ENCODE measurements at places on chromosomes 12 and 14. TPM values are rescaled to one million over a fixed set of nuclear protein-coding genes. Genes with fewer than 3 reads are reported as not detected.

DNA sequence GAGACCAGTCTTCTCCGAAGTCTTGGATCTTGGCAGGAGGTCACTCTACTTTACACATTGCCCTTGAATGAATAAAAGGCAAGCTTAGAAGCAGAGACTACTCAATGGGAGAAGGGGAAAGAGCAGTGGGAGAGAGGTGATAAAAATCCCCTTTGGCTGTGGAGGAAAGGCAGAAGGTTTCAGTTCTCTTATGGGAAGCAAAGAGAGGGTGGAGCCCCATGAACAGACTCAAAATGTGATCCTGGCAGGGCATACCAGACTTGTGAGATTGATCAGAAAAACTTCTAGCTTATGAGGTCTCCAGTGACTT lies 49.6 kb upstream of the HECTD1 start:
- no peak for DNase-seq

- DNase-seq: no peak
These were observed 65.1 kb upstream of the FAM222A start for GRCh38 chr12:109648521-109648920.

- DNase-seq: no peak
These were observed 34.6 kb downstream of the PACS2 start for GRCh38 chr14:105348945-105349699.

GRCh38 chr14:98721061-98721460 lies 550.9 kb downstream of the BCL11B start:
- DNase-seq: no peak

DNA sequence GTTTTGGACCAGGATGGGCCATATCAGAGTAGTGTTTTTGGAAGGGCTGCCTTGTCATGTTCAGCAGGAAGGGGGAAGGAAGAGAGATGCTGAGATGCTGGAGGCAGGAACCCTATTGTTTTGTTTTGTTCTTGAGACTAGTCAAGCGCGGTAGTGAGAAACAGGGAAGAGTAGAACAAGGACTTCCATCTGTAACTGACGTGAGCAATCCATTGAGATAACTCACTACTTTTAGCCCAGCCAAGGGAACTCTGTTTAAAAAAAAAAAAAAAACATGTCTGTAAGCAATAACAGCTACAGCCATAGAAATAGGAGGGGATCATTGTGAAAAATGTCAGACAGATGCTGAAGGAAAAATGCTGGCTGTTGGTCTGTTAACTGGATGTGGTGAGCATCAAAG lies 34.0 kb downstream of the CD9 start:
- DNase-seq: no peak

DNA sequence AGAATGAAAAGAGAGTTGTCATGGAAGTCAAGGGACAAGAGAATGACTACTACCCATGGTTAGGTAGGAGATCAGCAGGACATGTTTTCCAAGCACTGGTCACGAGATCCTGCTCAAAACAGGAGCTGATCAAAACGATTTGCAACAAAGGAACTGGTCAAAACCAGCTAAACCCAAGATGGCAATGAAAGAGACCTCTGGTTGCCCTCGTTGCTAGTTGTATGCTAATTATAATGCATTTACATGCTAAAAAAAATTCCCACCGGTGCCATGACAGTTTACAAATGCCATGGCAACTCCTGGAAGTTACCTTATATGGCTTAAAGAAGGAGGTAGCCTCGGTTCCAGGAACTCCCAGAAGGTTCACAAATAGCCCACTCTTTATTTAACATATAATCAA lies 95.0 kb upstream of the OTX2 start:
- DNase-seq: no peak

GRCh38 chr12:52795694-52796428 lies at the start of gene KRT3:
Gene KRT3 (minus strand): TSS chr12:52796117. CDS start chr12:52796042, 75 bp downstream.
- no peak for DNase-seq

DNA sequence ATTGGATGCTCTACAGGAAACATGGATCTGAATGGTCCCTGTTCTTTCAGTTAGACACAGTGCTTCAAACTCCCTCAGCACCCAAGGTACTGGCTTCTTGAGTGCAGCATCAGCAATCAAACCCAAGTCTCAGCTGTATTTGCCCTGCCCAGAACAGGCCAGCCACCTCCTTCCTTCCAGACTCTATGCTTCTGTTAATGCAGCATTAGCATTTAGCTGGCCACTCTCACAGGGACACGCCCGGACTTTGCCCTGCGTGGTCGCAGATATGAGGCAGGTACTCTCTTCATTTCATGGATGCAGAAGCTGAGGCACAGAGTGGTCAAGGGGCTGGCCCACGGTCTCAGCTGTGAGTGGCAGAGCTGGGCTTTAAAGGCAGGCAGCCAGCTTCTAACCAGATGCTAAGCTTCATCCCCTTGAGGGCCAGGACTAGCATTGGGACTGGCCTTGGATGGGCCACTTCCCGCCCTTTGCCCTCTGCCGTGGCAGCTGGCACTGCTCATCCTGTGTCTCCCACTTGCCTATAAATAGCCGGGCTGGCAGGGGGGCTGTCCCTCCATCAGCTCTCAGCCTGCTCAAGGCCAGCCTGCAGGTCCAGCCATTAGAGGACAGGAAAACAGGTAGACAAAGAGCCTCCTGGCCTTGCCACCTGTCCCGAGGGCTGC lies 1.5 kb upstream of the SLC25A47 start:
- no peak for DNase-seq

- DNase-seq: no peak
These were observed 1493.5 kb upstream of the TMEM132C start for GRCh38 chr12:126773491-126773890.

DNA sequence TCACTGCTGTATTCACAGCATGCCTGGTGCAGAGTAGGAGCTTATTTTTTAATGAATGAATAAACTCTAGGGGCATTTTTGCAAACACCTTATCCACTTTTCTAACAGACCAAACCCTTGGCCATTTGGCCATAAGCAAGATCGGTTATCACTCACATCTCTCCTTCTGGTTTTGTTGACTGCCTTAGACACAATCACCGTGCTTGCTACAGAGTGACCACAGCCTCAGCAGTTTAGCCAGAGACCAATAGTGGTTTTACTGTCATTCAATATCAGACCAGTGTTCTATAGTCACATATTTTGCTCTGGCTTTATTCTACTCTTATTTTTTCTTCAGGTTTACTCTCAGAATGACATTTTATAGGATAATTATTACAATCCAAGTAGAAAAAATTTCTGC lies 2.2 kb downstream of the KLRB1 start:
- DNase-seq: no peak

GRCh38 chr12:118070650-118071049 lies 9.7 kb upstream of the WSB2 start:
- DNase-seq: no peak

DNA sequence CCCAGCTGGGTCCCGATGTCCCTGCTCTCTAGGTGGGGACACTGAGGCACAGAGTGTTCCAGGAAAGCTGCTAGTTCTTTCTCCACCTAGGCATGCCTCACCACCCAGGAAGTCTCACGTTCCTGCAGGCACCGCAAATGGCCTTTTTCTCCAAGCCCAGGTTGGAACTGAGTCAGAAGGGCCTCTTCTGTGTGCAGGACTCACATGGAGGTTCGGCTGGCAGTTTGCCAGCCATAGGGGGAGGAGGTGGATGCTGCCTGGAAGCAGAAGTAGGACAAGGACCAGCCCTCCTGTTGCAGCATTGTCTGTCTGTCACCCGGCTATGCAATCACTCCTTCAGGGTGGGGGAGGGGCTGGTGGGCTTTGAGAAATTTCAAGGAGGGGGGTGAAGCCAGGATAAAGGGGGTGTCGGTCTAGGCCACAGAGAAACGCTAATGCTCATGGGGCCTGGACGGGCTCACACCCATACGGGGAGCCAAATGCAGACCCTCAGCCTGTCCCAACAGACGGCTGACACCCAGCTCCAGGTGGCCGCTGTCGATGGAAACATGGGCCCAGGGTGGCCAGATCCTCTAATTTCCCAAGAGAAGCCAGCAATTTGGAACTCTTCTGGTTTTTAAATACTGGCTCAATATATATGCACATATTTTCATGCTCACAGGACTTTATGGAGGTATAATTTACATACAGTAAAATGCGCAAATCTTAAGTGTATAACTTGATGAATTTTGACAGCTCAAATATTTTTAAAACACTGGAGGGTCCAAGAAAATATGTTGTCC lies 120.5 kb downstream of the PHETA1 start:
- DNase-seq: no peak

GRCh38 chr14:99524091-99524661 lies 43.0 kb downstream of the CCNK start:
- DNase-seq: no peak

- DNase-seq: no peak
These were observed 249.2 kb downstream of the ETNK1 start for GRCh38 chr12:22874151-22874550.

- no peak for DNase-seq
These were observed 74.8 kb upstream of the PYGL start for GRCh38 chr14:51019089-51019488.

- peak; percentile 16 for DNase-seq
These were observed 4.5 kb downstream of the EFS start for GRCh38 chr14:23360496-23360895.

DNA sequence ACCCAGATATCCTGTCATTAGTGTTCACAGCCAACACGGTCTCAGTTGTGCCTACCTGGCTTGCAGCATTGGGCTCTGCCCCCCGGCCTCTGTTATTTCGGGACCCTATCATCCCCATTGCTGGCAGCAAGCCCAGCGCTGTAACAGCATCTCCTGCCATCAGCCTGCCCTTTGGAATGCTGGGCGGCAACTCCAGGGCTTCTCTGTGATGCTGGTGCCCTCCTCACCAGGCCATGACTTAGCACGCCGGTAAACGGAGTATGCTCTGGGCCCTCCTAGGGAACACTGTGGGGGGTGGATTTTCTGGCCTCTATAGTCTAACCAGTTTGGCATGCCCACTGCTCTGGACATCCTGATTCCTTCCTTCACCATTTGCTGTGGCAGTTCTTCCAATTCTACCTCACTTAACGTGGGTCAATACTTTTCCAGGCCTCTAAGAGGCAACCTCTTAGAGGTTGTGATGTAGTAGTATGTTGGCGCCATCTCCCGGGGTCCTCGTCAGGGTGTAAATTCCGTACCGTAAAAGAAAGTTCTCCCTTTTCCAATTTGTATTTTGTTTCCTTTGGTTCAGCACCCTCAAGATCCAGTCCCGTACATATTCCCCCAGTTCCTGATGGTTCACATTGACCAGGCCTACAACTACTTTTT lies 80.0 kb downstream of the SINHCAF start:
- DNase-seq: no peak

- no peak for DNase-seq
These were observed 16.4 kb downstream of the NR1H4 start for GRCh38 chr12:100490056-100490455.

- DNase-seq: peak; percentile 65
These were observed 507 bp downstream of the BAZ2A start for GRCh38 chr12:56629459-56630179.

- DNase-seq: peak; percentile 6
These were observed 97.0 kb downstream of the PHETA1 start for GRCh38 chr12:111271674-111272418.

DNA sequence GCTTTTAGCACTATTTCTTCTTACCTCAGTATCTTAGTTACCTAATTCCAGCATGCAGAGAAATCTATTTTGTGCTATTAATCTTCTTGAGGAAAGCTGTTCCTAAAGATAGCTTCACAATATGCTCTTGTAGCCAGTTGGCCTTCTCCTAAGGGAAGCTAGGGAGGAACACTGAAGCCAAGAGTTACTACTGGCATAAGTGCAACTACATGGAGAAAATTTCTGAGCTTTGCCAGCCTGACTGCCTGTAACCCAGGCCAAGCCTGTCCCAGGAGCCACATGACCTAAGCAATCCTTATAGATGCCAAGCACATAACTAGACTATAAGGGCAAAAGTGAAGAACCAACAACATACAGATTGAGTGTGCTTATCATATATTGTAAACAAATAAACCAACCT lies 890.2 kb downstream of the FLRT2 start:
- DNase-seq: no peak

DNA sequence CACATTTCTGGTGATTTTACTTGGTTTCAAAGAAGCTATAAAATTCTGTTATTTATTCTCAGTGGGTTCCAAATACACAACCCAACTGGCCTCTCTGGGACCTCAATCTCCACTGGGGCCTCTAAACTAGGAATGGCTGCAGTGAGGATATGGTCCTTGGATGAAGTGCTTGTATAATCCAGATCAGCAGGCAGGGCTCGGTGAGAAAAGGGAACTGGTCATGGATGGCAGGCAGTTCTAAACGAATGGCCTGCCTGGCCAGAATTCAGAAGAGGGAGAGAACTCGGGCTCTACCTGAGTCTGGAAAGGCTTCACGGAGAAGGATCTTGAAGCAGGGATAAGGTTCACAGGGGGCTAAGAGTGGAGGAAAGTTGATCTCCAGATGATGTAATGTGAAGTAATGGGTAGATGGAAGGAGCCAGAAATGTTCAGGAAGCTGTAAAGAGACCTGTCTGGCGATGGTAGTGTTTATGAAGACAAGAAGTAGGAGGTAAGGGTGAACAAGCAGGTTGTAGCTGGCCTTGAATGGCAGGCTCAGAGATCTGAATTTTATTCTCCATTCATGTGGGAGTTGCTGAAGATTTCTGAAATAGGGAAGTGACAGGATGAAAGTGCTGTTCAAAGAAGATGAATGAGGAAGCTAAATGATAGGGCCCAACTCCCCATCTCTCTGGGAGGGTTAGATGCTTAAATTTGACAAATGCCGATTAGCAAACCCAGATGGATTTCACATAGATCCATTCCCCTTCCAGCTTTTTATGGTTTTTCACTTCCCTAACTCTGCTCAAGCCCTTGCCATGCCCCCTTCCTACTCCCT lies 31.5 kb upstream of the ANO6 start:
- no peak for DNase-seq

GRCh38 chr12:47437570-47437969 lies 268.3 kb downstream of the RPAP3 start:
- DNase-seq: no peak

DNA sequence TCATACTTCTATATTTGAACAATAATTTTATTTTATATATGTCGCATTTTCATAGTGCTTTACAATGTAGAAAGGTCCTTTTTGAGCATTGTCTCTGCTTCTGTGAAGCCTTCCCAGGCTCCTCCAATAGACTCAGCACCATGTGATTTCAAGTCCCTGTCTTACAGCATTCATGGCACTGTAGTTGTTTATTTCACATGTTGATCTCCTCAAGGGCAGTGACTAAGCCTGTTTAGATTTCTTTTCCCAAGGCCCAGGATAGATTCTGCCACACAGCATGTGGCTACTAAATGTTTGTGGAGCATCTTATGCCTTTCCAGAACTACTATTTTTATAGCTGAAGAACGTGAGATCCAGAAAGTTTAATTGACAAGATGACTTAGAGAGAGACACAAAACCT lies 391.7 kb downstream of the TMEM117 start:
- DNase-seq: no peak

Gene RNASE7
- not detected for total RNA-seq

Gene KRT74
- total RNA-seq: not detected

Gene GPX2
- not detected for total RNA-seq

Gene MSI1
- 0.78 TPM for total RNA-seq

Gene KERA
- total RNA-seq: not detected

Gene DCN
- not detected for total RNA-seq

Gene HVCN1
- 24.2 TPM for total RNA-seq

Gene CGRRF1
- 9.6 TPM for total RNA-seq

Gene RGS6
- not detected for total RNA-seq

Gene AJUBA
- total RNA-seq: 2.6 TPM

Gene RIMKLB
- total RNA-seq: 7.7 TPM

Gene SLC2A13
- 9.0 TPM for total RNA-seq

Gene BAZ2A
- 89.3 TPM for total RNA-seq

Measured in activated CD8-positive, alpha-beta T cell treated with anti-CD3 and anti-CD28 coated beads for 36 hours (primary cell).